ENCODE measurements at places on chromosomes 3 and 15.

DNA sequence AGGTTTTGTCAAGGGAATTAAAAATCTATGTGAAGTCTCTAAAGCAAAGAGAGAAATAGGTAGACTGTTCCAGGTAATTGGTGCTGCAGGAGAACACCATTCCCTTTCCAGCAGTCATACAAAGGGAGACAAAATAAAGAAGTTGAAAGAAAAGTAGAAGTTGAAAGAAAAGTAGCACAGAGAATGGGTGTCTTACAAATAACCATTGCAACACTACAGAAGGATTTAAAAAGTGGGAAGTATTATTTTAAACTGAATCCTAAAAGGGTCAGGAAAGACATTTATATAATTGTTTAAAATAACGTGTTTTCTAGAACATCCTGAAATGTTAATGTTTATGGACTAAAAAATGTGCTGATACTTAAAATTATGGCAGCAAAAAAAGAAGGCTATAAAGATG, 223.8 kb downstream of the RSRC1 start:
- no peak for DNase-seq

DNA sequence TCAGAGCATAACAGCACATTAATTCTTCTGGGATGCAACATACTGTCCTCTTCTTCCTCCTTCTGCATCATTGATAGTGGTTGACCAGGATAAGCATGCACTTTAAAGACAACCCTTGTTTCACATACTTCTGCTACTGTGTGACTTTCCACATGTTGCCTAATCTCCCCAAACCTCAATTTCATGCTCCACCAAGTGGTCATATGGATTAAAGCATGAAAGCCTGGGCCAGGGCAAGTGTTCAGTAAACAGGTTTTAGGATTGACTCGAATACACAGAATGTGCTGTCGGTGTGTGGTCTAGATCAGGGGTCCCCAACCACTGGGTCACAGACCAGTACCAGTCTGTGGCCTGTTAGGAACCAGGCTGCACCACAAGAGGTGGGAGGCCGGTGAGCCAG, 22.5 kb upstream of the BFSP2 start:
- no peak for DNase-seq

DNA sequence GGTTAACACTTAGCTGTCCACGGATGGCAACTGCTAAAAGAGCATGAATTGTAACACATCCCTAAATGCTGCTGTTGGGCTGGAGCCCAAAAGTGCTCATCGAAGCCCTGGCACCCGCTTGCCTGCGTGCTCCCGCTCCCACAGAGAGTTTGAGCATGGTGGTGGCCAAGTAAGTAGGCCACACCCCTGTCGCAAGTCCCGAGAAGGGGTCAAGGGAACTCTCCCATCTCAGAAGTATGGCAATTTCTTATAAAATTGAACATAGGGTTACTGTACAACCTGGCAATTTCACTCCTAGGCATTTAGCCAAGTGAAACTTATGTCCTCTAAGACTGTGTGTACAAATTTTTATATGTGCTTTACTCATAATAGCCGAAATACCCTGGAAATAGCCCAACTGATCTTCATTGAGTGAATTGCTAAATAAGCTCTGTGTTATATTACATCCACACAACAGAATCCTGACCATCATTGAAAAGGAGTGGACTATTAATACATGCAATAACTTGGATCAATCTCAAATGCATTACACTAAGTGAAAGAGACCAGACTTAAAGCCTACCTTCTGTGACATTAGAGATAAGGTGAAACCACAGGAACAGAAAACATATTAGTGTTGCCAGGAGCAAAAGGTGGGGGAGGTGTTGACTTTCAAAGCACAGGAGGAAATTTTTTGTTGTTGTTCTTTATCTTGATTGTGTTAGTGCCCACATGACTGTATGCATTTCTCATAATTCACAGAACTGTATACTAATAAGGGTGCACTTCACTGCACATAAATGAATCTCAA, 1.5 kb upstream of the GCSAM start:
- DNase-seq, result no peak

DNA sequence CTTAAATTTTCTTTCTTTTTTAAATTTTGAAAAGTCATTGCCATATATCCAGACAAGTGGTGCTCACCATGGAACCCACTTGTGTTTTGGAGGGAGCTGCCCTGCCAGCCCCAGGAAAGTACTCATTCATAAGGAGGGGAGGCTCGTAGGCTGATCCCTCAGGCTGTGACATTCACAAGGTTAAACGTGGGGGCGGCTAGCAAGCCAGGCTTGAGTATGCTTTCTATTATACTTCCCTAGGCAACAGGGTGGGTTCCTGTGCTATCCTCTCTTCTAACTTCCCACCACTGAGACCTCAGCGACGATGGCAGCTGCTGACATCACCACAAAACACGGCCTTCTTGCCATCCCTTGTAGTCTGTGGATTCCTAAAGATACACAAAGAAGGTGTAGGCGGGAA, 160.5 kb upstream of the C2CD4B start:
- DNase-seq, result no peak

DNA sequence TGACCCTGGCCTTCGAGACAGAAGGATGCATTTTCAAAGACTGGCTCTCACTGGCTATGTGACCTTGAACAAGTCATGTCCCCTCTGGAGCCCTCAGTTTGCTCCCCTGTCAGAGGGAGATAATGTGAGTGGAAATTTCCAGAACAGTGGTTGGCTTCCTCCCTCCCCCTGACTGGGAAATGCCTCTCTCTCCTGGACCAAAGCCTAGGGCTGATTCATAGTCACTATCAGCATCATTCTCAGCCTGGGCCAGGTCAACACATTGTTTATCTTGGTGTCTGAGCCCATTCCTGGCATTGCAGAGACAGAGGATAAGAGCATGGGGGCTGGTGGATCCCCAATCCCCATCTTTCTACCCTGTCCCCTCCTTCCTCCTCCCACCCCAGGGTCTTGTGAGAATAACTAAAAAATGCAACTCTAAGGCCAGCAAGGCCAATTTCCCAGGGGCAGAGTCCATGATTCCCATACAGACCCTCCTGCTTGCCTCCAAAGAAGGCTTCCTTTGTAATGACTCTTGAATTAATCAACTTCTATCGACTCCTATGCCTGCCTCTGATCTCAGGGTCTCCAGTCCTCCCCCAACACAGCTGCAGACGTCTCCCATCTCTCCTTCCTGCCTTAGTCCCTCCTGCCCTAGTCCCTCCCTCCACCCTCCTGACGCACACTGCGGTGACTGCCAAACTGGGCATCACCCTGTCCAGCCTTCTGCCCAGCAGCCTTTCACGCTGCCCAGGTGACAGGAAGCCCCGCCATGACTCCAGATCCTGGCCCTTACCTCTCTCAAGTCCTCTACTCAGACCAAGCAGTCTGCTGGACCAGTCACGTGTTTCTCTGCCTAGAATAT, 35.4 kb upstream of the CORO2B start:
- no peak for DNase-seq

GRCh38 chr3:102400766-102401165, 34.0 kb upstream of the ZPLD1 start:
- no peak for DNase-seq

- no peak for DNase-seq
Observed at GRCh38 chr3:111311709-111312235, 230.2 kb upstream of the CD96 start.

GRCh38 chr3:31924610-31925270, 56.3 kb downstream of the OSBPL10 start:
- DNase-seq, result no peak

DNA sequence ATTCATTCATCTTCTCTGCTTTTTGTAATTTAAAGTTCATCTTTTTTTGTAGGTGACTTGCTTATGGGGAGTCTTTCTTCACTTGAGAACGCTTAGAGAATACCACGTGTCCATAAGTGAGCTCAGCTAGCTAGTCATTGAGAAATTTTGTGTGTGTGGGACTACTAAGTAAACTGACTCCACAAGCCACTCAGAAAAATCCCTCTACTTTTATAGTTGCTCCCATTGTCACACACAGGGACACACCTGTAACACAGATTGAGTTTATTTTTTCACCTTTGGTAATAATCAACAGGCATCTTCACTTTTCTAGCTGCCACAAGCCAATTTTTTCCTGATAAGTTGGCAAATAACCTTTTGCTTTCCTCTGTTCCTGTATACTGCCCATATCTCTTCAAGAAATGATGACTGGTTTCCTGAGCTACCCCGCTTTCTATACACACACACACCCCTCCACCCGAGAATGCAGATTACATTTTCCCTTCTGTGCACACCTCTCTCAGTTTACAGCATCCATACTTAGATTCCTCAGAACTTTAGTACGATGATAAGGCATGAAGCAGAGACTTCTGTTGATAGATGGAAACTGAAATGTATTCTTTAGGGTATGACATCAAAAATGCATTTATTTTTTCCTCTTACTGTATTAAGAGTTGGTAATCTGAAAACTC, 4.6 kb downstream of the TSC22D2 start:
- no peak for DNase-seq

- DNase-seq, result peak; percentile 58
Observed at GRCh38 chr15:92958105-92958504, 58.0 kb downstream of the CHD2 start.

- no peak for DNase-seq
Observed at GRCh38 chr3:39788128-39788883, 21.1 kb upstream of the MYRIP start.

- no peak for DNase-seq
Observed at GRCh38 chr3:3603351-3603750, 195.9 kb upstream of the LRRN1 start.

DNA sequence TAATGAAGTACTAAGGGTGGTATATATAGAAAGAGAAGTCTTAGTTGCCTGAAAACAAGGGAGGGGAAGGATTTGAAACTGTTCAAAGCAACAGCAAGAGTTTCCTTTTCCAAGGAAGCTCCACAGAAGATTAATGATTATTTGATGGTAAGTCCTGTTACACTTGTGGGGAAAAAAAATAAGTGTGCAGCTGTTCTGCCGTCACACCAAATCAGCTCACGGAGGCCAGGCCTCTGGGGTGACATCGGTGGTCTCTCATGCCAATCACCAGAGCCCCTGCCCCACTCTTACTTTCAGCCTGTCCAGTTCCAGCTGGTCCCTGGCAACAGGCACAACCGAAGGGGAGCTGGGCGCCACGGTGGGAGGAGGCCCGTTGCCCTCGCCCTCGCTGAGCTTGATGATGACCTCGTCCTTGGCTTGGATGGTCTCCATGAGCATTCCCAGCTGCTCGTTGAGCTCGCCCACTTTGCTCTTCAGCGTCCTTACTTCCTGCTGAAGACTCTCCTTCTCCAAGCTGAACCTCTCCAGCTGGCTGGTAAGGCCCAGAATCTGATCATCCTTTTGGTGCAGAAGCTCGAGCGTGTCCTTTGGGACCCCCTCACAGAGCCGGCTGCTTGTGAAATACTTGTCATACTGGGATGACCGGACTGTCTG, 53.5 kb downstream of the TBC1D2B start:
- DNase-seq, result no peak

All from activated CD8-positive, alpha-beta memory T cell treated with anti-CD3 and anti-CD28 coated beads for 4 hours (primary cell).